Occipital lobe (tissue), 3 donors: ENCODE measurements at places on chromosomes 2 and 18.

DNA sequence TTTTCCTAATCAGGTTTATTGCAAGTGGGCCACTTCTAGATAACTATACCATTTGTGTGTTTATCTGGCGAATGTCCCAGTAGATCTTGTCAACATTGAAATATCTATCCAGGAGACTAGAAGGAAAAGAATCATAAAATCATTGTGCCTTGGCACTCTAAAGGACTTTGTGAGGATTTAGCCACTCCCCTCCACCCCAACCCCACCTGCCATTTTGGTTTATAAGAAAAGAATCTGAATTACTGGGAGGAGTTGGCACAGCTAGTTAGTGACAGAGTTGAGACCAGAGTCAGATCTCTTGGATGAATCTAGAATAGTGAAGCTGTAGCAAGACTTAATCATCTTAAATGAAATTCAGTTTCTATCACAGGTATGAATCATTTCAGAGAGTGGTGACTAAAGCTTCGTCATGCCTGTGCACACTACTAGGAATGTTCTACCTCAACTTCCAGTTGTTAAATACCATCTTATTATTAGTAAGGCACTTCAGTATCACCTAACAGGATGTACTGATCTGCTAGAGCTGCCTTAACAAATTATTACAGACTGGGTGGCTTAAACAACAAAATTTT, 212.7 kb upstream of the SLC14A2 start:
- no peak for DNase-seq

DNA sequence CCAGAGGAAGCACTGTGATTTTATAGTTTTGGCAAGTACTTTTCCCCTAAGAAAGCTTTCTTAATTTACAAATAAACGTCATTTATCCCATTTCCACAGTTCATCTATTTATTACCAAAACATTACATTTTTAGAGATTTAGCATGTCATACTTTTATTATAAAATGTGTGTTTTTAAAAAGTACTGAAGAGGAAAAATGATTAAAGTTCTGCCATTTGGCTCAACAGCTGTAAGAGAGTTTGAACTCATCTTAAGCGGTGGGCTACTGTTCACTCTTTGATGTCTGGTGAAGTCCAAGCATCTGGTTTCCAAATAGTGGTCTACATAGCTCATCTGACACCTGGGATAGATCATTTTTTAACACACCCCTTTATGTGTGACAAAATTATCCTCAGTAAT, 51.3 kb upstream of the TANC1 start:
- DNase-seq = no peak

DNA sequence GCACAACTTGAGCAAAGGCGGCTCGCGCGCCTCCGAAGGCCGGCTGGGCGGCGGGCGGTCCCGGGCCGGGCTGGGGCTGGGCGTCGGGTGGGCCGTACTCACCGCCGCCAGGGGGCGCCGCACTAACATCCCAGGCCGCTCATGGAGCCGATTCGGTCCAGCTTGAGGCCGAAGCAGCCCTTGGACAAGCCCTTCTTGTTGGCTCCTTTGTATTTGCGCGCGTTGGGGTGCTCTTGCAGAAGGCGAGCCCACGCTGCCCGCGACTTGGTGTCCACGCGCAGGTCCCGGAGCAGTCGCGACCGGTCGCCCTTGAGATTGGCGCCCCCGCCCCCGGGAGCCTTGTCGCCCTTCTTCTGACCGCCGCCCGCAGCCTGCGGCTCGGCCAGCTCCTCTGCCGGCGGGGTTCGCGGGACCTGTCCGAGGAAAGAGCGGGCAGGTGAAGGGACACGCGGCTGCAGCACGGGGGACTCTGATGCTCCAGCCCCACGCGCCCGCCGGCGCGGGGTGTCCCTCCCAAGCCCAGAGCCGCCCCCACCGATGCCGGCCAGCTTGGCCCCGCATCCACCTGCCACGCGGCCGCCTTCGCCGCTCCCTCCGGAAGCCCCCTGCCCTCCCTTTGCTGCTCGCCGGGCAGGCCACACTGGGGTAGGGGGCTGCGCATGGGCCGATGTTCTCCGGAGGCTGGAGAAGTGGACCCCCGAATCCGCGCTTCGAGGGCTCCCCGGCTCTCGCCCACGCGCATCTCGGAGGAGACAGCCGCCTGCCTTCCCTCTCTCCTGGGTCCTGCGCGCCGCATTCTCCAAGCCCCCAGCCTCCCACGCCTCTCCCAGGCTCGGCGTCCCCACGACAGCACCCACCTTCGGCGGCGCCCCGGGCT, 655 bp downstream of the NPPC start:
- peak; percentile 47 for DNase-seq

GRCh38 chr2:47798631-47799030, 15.7 kb downstream of the MSH6 start:
- no peak for DNase-seq

DNA sequence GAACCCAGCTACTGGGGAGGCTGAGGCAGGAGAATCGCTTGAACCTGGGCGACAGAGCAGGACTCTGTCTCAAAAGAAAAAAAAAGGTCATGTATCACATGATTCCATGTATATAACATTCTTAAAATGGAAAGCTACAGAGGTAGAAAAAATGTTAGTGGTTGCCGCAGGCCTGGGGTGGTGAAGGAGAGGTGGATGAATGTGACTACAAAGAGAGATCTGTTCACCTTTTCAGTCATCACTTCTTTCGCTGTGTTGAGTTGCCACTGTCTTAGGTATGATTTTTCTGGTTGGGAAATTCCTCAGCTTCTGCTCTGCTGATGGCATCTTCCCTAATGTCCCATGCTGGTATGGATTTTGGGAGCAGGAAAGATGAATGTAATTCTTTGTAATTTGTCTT, 5.3 kb upstream of the SNRNP27 start:
- no peak for DNase-seq

DNA sequence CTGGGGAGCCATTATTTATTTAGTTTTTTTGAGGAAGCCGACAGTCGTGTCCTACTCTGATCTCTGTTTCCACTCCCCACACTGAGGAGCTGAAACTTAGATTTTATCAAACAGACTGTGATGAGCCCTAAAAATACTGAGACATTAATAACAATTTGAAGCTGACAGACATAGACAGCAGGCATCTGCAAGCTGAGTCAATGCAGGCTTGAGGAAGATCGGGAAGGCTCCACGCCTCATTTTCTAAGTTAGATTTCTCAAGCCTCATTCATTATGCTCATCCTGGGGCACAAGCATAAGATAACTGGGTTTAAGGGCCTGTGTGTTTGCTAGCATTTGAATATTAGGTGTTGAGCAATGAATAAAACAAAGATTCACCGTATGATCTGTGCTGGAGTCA, 26.3 kb downstream of the EFR3B start:
- DNase-seq = no peak

DNA sequence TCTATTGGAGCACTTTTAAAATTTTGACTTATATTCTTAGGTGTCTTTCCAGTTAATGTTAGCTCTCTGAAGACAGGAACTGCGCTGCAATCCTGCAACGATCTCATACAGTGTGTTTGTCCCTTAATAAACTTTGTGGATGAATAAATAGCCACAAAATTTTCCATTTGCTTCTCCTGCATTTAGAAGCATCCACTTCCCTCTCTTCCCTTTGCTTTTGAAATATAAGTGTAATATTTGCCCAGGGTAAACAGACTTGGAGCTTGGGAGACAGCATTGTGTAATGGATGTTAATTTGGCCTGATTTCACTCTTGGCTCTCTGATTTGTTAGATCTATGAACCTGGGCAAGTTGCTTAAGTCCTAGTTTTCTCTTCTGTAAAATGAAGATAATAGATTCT, 58.2 kb upstream of the CD28 start:
- no peak for DNase-seq

DNA sequence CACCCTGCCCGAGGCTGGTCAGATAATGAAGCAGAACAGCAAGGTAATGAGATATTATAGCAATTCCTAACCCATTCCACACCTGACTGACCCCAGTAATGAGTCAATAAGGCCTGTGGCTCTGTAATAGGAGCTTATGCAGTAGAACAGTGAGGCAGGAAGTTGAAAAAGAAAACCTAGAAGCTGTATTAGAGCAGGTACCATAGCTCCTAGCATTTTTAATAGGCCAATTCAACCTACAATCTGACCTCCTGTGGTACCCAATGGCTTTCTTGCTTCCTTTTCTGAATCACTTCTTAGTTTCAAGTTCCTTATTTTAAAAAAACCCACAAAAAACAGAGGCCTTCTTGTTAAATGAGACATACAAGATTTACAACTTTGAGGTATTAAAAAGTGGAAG, 43.6 kb upstream of the MAP2 start:
- DNase-seq = no peak

GRCh38 chr2:118062048-118062447, 26.2 kb upstream of the INSIG2 start:
- no peak for DNase-seq

GRCh38 chr18:50281972-50282520, 723 bp upstream of the MBD1 start:
- DNase-seq = no peak

DNA sequence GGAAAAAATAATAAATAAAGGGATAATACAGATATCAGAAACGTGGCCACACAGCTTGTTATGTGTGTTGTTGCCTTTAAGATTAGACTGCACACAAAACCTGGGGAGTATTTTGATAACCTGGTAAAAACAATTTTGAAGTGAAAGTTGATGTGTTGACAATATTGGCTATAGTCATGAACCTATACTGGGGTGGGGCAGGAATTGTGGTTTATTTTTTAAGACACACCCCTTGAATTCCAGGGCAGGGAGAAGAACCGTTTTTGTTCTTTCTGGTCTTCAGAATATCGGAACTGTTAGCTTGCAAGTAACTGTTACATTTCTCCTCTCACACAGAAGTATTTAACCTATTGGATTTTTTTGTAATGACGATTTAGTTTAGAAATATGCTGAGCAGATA, 80.4 kb downstream of the LIMS1 start:
- DNase-seq = no peak

DNA sequence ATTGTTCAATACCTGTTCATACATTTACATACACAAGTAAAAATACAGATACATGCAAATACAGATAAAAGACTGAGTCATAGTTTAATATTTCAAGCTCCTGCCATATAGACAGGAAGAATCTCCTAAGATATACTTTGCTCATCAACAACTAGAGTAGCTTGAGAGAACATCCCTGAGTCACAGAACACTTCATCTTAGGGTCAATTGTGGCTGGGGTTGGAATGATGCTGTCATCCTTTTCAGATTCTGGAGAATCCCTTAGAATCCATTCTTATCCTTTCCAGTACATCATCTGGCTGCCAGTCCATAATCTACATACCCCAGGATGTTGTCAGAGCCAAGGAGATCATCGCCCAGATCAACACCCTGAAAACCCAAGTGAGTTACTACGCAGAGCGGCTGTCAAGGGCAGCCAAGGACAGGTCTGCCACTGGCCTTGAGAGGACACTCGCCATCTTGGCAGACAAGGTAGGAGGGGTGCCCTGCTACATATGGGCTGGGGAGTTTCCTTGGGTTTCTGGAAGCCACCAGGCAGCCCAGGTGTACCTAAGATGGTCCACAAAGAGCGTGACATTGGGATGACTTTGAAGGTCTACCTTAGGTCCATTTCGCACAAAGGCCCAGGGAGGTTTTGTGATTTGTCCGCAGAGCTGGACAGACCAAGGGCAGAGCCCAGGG, 55.7 kb downstream of the COA5 start:
- no peak for DNase-seq

GRCh38 chr2:46651363-46652099, 172.2 kb downstream of the TMEM247 start:
- DNase-seq = no peak

DNA sequence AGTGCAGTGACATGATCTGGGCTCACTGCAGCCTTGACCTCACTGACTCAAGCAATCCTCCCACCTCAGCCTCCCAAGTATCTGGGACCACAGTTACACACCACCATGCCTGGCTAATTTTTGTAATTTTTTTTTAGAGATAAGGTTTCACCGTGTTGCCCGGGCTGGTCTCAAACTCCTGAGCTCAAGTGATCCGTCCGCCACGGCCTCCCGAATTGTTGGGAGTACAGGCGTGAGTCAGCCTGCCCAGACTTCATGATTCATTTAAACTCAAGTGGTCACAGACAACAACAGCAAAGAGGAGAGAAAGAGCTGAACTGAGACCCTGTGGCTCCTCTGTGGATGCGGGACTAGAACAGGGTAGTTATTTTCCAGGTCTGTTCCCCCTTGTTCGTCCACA, 83.0 kb downstream of the TSHZ1 start:
- no peak for DNase-seq

- no peak for DNase-seq
These were observed 754 bp downstream of the ATG16L1 start for GRCh38 chr2:233252227-233252626.

DNA sequence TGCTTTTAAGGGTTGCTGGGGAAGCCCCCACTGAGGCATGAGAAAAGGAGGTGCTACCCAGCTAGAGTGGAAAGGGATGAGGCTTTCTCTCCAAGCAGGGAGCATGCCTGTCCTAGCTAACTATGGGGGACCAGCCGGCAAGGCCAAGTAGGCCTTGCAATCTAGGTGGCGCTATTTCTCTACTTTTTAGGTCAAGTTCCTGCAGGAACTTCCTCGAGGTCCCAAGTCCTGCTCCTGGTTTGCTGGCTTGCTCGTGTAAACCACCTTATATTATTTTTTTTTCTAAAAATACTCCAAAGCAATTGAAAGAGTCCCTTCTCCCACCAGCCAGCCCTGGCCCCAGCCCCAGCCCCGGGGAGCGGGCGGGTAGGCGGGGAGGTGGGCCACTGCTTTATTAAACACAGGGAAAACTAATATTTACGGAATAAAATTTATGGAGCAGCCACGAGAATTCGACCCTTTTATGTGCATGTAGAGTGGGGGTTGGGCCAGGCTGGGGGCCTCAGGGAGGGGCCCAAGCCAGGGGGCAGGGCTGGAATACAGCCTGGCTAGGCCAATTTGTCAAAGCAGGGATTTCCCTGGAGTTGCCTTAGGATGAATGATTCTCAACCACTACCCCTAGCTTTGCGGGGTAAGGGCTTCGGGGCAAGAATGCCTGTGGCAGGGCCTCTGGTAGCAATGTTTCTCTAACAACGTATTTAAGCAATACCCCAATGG, 12.8 kb upstream of the IHH start:
- DNase-seq = no peak

DNA sequence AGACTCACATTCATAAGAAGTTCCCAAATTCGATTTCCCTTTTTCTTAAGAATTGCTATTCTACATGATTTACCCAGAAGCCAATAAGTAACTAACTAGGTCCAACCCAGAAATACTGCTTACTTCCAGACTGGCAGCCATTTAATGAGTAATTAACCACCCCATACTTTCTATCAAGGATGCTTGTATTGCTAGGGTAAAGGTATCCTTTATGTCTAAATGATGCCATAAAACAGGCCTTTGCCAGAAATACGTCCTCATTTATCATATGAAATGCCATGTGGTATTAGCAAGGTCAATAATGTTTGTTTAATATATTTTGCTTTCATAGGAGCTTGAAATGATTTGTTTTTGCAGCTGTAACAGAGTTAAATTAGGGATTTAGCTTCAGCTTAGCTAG, 56.1 kb downstream of the PLEKHM3 start:
- no peak for DNase-seq
